ENCODE measurements at places on chromosomes 1 and 21. TPM values are rescaled to one million over a fixed set of nuclear protein-coding genes. Genes with fewer than 3 reads are reported as not detected.

Gene CENPF
- 8.7 TPM for total RNA-seq

Gene CFHR1
- not detected for total RNA-seq

Gene NPPB
- total RNA-seq = 7.4 TPM

Gene FCN3
- 16.7 TPM for total RNA-seq

Gene DMBX1
- total RNA-seq = not detected

Gene RGS16
- total RNA-seq = 1.0 TPM

Gene AMY2B
- 26.9 TPM for total RNA-seq

Gene HAPLN2
- 1.7 TPM for total RNA-seq

Gene FALEC
- total RNA-seq = not detected

Gene BTBD8
- total RNA-seq = 4.8 TPM

Gene SH2D1B
- 0.15 TPM for total RNA-seq

Gene LYPD8
- not detected for total RNA-seq

Gene S100A8
- total RNA-seq = 22.3 TPM

Gene C4BPB
- not detected for total RNA-seq

Gene PM20D1
- 0.51 TPM for total RNA-seq

Gene ZNF593OS
- not detected for total RNA-seq

Gene MEX3A
- total RNA-seq = 0.28 TPM

Gene HSD11B1
- total RNA-seq = 2.6 TPM

Gene PLD5
- 0.16 TPM for total RNA-seq

Gene SYT14
- total RNA-seq = not detected

Gene TSPAN1
- 1.6 TPM for total RNA-seq

Gene LCE2B
- total RNA-seq = not detected

Gene ARHGEF19
- 0.63 TPM for total RNA-seq
